ENCODE measurements at places on chromosomes 4 and X.

- H3K36me3 ChIP-seq: no peaks in the 10 kb centered on the region
Observed at GRCh38 chrX:19372547-19373331, 29.0 kb downstream of the PDHA1 start.

DNA sequence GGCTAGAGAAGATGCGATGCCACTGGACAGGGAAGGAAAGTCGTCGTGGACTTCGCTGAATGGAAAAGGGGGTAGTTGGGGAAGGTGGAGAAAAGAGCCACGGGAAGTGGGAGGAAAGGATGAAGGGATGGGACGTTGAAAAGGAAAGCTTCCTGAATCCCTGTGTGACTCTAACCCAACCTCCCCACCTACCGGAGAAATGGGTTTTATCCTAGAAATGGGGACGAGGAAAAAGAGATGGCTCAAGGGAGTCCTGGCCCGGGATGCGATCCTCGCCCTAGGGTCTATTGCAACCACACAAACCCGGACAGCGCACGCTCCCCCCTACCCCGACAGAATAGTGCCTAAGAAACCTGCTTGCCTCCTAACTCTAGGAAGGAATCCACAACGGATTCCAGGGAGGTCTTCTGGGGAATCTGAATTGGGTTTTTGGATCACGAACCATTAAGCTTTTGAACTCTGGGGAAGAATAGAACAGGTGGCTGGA, 738 bp upstream of the TSPAN5 start:
- H3K36me3 ChIP-seq: peaks cover 4% of the 10 kb centered on the region
- H3K27ac ChIP-seq: peak overlapping the region; percentile 64
- DNase-seq: no peak

DNA sequence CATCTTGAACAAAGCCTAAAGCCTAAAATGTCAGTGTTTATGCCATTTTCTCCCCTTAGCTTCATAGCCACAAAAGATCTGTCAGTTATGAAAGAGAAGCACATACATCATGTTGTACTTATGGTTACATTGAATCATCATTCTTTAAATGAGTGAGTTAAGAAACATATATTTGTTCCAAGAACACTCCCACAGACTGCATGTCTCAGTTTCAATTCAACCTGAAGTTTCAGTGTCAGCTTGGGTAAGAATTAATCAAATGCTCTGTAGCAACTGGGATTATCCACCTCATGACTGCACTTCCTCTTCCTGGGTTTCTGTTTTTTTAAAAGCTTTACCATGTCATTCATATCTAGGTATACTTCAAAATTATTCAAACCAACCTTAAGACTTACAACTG, 3.9 kb upstream of the TMPRSS11B start:
- no peak overlapping the region for H3K4me3 ChIP-seq
- no peak for DNase-seq
- H3K27me3 ChIP-seq: peaks cover 3% of the 10 kb centered on the region
- peaks cover 17% of the 10 kb centered on the region for H3K4me1 ChIP-seq

GRCh38 chr4:7078025-7078424, 10.2 kb upstream of the GRPEL1 start:
- no peaks in the 10 kb centered on the region for H3K36me3 ChIP-seq
- H3K27ac ChIP-seq: no peak overlapping the region
- peaks cover 6% of the 10 kb centered on the region for H3K27me3 ChIP-seq
- no peak overlapping the region for H3K4me3 ChIP-seq

GRCh38 chr4:153345012-153345981, 809 bp downstream of the MND1 start:
- peaks cover 28% of the 10 kb centered on the region for H3K4me1 ChIP-seq
- peak overlapping the region; percentile 93 for H3K4me3 ChIP-seq
- H3K27me3 ChIP-seq: no peaks in the 10 kb centered on the region
- peak overlapping the region; percentile 86 for H3K27ac ChIP-seq

DNA sequence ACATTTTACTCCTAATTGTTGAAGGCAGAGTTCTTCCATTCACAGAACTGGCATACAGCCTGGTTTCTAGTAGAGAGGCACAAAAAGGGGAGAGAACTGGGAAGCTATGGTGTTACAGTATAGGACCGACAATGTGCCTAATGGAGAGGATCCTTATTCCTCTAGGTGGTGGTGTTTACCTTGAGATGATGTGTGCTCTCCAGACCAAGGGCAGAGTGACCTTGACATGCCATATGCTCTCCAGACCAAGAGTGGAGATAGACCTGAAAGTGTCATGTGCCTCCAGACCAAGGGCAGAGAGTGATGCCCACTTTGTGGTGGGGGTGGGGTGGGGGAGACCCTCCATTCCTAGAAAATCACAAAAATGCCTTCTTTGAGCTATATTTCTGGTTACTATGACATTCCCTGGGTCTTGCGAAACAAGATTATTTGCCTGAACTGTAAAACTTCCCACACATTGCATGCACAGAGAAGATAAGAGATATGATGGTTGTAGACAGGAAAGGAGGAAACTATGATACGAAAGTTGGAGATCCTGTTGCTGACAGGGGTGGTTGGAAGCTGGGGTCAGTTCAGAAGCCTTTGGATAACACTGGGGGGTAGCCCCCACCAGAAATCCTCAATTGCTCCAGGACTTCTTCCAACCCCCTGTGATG, 119.7 kb downstream of the TEX13C start:
- H3K4me3 ChIP-seq: no peak overlapping the region
- no peak for DNase-seq
- H3K4me1 ChIP-seq: no peaks in the 10 kb centered on the region
- no peak overlapping the region for H3K27ac ChIP-seq
- H3K27me3 ChIP-seq: no peaks in the 10 kb centered on the region

GRCh38 chr4:123996718-123997510, 600.3 kb downstream of the SPRY1 start:
- no peaks in the 10 kb centered on the region for H3K27me3 ChIP-seq
- H3K4me3 ChIP-seq: no peak overlapping the region
- H3K27ac ChIP-seq: no peak overlapping the region
- H3K36me3 ChIP-seq: no peaks in the 10 kb centered on the region
- DNase-seq: no peak

- peaks cover 7% of the 10 kb centered on the region for H3K27me3 ChIP-seq
- no peak overlapping the region for H3K27ac ChIP-seq
- no peak for DNase-seq
- no peak overlapping the region for H3K4me3 ChIP-seq
- no peaks in the 10 kb centered on the region for H3K36me3 ChIP-seq
Observed at GRCh38 chr4:110412354-110413065, 63.4 kb upstream of the ENPEP start.

DNA sequence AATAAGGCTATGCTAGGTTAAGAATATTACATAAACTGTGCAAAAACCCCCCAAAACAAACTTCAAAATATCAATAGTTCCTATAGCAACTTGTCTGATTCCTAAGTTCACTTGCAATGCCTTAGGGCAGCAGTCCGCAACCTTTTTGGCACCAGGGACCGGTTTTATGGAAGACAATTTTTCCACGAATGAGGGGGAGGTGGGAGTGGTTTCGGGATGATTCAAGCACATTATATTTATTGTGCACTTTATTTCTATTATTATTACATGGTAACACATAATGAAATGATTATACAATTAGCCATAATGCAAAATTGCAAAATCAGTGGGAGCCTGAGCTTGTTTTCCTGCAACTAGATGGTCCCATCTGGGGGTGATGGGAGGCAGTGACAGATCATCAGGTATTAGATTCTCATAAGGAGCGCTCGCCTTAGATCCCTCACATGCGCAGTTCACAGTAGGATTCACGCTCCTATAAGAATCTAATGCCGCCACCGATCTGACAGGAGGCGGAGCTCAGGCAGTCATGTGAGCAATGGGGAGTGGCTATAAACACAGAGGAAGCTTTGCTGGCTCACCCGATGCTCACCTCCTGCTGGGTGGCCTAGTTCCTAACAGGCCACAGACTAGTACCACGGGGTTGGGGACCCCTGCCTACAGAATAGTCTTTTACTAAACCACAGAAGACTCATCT, 39.7 kb downstream of the ACOX3 start:
- H3K4me1 ChIP-seq: no peaks in the 10 kb centered on the region
- no peak overlapping the region for H3K4me3 ChIP-seq
- DNase-seq: no peak

DNA sequence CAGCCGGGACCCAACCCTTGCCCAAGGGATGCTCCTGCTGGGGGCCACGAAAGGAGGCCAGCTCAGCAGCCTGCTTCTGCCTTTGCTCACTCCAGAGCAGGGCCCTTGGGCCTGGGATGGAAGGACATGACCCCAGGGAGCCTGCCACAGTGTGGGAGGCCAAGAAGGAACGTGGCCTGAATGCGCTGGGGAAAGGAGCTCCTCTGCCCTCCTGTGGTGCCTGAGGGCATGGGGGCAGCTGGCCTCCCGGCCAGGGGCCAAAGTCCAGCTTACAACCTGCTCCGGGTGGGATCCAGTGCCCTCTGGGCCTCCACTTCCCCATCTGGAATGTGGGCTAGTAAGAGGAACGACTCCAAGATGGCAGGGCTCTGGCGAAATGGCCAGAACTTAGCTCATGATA, 2.0 kb upstream of the ATP2B3 start:
- peaks cover 3% of the 10 kb centered on the region for H3K4me1 ChIP-seq
- H3K4me3 ChIP-seq: no peak overlapping the region
- DNase-seq: no peak
- no peak overlapping the region for H3K27ac ChIP-seq
- H3K27me3 ChIP-seq: peaks cover 12% of the 10 kb centered on the region

DNA sequence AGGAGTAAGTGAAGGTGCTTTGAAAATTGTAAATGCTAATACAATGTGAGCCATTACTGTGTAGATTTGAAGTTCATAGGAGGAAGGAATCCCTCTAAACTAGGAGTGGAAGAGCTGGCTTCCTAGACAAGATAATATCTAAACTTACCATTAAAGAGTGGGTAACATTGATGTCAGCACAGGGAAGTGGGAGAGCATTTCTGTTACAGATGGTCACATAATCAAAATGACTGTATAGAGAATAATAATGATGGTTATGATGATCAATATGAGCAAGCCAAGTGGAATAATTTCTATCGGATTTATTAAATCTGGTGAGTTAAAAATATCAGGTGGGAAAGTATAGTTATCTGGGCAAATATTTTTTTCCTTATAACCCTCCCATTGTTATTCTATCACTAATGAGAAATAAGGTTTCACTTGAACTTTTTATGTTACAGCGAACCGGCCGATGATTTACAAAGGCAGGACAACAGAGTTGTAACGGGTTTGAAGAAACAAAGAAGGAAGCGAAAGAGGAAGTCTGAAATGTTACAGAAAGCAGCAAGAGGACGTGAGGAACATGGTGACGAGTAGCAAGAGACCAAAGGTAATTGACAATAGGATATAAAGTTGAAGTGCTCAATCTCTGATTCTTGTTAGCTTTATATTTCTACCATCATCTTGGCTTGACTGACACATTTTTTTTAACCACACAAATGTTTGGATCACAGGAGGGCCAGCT, 43.5 kb downstream of the FMR1NB start:
- H3K27me3 ChIP-seq: no peaks in the 10 kb centered on the region
- H3K4me1 ChIP-seq: no peaks in the 10 kb centered on the region
- no peak overlapping the region for H3K4me3 ChIP-seq
- no peak overlapping the region for H3K27ac ChIP-seq
- no peaks in the 10 kb centered on the region for H3K36me3 ChIP-seq
